Coronary artery (tissue), 2 donors: ENCODE measurements at places on chromosomes 1 and 21.

DNA sequence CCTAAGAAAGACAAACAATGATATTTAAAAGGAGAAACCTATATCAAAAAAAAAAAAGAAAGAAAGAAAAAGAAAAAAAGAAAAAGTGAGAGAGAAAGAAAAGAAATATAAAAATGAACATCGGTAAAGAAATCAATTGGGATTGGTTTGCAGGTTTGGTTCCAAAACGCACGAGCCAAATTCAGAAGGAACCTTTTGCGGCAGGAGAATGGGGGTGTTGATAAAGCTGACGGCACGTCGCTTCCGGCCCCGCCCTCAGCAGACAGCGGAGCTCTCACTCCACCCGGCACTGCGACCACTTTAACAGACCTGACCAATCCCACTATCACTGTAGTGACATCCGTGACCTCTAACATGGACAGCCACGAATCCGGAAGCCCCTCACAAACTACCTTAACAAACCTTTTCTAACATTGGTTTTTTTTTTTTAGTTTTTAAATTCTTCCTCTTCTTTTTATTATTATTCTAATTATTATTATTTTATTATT, 11.7 kb downstream of the LHX9 start:
- no peak for DNase-seq

DNA sequence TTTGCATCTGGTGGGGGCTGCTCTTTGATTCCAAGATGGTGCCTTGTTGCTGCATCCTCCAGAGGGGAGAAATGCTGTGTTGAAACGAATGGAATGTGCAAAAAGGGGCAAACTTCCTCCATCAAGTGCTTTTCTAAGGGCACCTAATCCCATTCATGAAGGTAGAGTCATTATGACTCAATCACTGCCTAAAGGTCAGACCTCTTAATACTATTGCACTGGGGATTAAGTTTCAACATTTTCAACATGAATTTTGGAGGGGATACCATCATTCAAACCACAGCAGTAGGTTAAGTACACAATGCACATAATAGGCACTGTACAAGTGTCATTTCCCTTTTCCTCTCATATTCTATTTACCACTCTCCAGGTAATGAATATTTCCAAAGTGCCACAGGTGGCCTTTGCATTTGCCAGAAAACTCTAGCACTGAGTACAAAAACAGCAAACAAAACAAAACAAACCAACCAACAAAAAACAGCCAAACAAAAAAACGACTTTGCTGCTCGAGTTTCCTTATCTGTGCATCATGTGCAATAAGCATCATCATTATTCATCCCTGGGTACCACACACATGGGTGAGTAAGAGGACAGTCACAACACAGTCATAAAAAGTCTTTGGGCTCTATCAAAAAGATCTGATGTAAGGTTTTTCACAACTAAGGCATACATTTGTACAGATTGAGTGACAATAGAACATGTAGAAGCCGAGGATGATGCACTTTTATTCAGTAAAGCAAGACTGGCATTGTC, 42.5 kb downstream of the IFI44 start:
- no peak for DNase-seq

DNA sequence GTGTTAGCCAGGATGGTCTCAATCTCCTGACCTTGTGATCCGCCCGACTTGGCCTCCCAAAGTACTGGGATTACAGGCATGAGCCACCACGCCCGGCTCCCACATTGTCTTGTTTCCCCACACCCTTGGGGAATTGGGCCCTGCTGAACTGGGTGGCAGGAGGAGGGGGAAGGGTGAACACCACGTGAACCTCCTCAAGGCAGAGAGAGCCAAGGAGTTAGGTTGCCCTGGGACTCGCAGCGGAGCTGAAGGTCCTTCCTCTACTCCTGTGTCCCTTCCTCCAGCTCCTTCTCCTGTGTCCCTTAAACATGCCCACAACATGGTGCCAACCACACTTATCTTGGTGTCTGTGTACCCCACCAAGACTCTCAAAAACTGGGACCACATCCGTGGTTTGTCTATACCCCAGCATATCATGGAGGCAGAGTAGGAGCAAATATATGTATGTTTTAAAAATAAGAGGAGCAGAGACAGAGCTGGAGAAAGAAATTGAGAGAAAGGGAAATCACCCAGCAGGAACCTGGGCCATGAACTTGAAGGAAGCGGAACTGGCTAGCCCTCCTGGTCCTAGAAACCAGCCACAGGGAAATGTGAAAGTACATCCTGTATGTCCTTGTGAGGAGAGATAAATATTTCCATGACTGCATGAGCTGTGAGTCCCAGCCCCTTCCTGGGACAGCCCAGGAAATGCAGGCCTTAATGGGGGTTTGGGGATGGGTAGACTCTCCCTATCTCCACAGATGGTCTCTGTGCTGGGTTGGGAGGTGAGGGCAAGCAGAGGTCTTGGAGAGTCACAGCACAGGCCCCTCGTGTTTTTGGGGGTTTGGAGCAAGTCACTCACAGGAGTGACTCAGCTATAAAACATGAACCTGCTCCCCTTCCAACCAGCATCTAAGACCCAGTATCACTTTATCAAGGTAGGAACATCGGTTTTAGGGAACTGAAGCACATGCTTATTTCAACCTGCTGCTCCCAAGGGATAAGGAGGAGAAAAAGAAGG, 9.4 kb upstream of the TAL1 start:
- no peak for DNase-seq

DNA sequence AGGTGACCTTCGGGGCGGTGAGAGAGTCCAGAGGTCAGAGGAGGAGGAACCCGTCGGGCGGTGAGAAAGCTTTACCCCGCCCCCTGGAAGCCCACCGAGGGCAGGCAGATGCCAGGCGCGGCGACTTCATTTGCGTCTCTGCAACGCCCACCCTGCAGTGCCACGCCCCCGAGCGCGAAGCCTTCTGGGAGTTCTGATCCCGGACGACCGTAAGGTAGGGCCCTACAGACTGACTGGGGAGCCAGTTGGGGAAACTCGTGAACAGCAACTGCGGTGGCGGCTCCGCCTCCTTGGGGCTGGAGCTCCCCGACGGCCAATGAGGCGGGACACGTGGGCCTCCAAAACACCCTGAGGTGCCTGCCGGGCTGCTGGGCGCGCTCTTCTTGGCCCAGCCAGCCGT, 46.0 kb upstream of the EDARADD start:
- no peak for DNase-seq

DNA sequence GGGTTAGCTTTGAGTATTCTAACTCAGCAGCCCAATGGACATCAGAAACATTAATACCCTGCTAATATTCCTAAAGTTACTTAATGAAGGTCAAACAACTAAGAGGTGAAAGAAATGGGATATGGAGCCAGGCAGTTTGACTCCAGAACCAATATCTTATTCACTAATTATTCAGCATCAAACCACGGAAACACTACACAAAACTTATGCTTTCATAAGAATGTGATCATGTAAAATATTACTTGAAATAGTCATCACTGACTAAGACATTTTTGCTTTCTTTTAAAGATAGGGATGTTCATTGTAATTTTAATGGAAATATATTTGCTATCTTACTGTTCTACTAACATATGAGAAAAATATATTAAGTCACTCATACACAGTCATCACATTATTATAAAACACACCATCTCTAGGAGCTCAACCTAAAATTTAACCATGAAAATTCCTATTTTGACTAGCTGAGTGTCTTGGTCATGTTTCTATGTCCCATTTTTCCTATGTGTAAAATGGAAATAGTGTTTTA, 240.9 kb downstream of the KCTD3 start:
- DNase-seq: no peak

GRCh38 chr1:5729636-5730145, 262.5 kb downstream of the NPHP4 start:
- no peak for DNase-seq

DNA sequence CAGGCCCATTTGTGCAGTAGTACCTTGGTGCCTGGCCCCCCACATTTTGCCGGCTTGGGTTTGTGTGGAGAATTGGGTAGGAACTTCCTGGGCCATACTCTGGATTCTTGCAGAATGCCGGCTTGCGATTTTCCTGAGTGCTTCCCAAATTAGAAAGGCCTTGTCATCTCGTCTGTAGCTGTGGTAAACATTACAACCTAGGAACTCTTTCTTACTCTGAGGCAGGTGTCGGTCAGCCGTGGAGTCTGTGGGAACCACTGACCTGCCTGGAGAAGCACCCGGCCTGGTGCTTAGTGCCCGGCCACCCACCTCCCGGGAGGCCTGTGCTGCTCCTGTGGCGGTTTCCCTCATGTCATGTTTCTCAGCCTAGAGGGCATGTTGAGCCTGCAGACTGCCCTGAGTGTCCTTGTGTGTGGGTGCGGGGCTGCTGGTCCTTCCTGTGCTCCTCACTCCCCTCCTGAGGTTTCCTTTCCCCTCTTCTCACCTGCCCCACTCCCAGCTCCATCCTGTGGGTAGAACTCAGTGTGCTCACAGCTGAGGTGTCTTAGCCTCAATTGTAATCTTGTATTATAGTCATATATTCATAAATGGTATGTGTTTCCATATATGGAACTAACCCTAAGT, 64.7 kb downstream of the S100B start:
- peak; percentile 36 for DNase-seq

GRCh38 chr21:43291347-43291950, 122.6 kb downstream of the CRYAA start:
- DNase-seq: no peak

- no peak for DNase-seq
Observed at GRCh38 chr1:36352125-36352909, 28.9 kb upstream of the EVA1B start.

- DNase-seq: peak; percentile 73
Observed at GRCh38 chr1:228174482-228175315, 9.1 kb downstream of the IBA57 start.

- DNase-seq: no peak
Observed at GRCh38 chr1:175422156-175422555, 229.6 kb upstream of the KIAA0040 start.

GRCh38 chr1:47659146-47659545, 221.3 kb downstream of the FOXD2 start:
- peak; percentile 36 for DNase-seq

GRCh38 chr1:33086384-33086850, 5.5 kb downstream of the AZIN2 start:
- DNase-seq: no peak
